PC-3 (cell line): ENCODE measurements at places on chromosomes 4 and X. TPM values are rescaled to one million over a fixed set of nuclear protein-coding genes. Genes with fewer than 3 reads are reported as not detected.

GRCh38 chr4:79088946-79089691 lies 149.9 kb upstream of the PAQR3 start:
- no peak for DNase-seq

DNA sequence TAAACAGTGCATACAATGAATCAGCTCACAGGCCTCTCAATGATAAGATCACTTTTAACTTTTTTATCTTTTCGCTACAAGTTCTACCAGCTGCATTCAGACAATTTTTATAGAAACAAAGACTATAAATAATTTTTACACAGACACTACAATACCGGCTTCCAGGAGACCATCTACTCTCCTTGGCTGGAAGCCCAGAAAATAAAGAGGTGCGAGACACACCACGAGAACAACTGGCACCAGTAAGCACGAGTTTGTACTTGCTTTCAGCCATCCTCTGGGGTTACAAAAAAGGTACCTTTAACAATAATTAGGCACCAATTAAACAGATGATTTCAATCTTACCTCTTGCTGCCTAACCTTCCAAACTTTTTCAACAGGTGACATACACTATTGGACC lies 11.2 kb upstream of the PRDX4 start:
- no peak for DNase-seq

- DNase-seq, result peak; percentile 7
These were observed 431.8 kb downstream of the BCOR start for GRCh38 chrX:39665830-39666518.

DNA sequence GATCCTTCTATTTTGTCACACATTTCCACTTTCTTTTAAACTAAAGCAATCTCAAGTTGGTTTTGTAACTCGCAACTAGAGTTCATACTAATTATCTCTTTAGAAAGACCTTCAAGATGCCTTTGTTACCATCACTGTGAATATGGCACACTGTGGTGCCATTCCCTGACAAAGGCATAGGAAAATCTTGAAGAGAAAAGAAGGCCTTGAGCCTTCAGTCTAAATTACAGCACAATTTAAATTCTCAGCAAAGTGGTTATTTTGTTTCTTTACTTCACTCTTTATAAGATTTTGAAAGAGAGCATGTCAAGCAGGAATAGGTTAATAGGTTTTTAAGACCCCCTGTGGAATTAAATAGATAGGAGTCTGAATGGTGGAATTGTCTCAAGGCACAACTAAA lies 89.0 kb upstream of the BANK1 start:
- no peak for DNase-seq

- no peak for DNase-seq
These were observed 82.0 kb downstream of the TMEM156 start for GRCh38 chr4:38950159-38950558.

Gene KLHL15
- total RNA-seq, result 7.3 and 8.5 TPM in 2 replicates
